ENCODE measurements at places on chromosomes 6 and 20.

GRCh38 chr6:103723438-103724322, 1136.0 kb downstream of the HACE1 start:
- no peak for DNase-seq

DNA sequence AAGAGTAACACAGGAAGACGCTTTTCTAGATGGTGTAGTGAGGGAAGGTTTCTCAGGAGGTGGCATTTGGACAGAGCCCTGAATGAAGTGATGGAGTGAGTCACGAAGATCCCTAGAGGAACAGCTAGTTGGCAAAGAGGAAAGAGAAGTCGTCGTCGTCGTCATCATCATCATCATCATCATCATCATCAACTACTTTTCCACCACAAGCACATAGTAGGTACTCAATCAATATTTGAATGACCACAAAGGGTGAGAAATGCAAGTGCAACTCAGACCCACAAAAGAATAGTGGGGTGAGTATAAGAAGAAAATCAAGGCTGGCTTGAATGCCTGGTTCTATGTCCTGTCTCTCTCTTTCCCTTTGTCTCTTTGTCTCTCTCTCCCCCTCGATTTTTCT, 28.3 kb upstream of the OCSTAMP start:
- DNase-seq: no peak

DNA sequence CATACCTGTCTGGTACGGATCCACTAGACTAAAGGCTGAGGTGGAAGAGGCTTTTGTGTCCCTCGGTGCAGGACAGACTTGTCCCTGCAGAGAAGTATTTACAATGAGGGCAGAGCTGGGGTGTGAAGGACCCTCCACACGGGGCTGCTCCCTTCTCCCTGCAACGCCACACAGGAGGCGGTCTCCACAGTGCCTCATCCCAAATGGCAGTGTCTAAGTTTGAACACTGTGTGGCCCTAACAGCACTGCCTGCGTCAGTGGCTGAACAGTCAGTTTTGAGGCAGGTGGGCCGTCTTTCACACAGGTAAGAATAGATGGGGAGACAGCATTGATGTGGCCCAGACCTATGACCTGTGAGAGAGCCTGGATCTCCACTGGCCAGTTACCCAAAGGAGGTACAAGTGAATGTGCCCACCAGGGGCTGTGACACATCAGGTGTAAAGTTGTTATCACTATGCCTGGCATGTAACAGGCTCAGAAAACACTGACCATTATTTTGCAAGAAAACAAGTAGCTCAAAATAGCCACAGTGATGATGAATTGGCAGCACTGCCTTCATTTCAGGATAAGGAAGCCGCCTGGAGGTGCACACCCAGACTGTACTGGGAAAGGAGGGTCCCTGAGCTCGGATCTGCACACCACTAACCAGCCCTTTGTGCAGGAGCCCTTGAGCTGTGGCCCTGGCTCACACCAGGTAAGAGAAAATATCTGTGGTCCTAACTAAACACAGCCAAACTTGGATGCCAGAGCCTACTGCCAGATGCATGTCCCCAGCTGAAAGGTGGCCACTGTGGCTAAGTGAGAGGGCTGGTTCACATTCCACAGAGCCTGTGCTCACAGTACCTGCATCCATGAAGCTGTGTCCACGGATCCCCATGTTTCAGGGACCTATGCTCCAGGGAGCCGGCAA, 246.7 kb downstream of the DLL1 start:
- no peak for DNase-seq

DNA sequence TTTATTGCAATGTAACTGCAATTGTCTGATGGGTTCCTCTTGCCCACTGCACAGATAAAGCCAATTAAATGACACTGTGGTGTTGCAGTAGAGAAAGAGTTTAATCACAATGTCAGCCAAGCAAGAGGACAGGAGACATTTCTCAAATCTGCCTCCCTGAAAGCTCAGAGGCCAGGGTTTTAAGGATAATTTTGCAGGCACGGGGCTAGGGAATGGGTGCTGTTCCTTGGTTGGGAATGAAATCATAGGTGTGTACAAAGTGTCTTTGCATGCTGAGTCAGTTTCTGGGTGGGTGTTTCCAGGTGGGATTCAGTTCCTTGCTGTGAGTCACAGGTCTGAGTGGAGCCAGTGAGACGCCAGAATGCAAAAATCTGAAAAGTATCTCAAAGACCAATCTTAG, 271.4 kb downstream of the DOK5 start:
- DNase-seq: no peak

- DNase-seq: no peak
These were observed 223.9 kb downstream of the TSHZ2 start for GRCh38 chr20:53195876-53196610.

DNA sequence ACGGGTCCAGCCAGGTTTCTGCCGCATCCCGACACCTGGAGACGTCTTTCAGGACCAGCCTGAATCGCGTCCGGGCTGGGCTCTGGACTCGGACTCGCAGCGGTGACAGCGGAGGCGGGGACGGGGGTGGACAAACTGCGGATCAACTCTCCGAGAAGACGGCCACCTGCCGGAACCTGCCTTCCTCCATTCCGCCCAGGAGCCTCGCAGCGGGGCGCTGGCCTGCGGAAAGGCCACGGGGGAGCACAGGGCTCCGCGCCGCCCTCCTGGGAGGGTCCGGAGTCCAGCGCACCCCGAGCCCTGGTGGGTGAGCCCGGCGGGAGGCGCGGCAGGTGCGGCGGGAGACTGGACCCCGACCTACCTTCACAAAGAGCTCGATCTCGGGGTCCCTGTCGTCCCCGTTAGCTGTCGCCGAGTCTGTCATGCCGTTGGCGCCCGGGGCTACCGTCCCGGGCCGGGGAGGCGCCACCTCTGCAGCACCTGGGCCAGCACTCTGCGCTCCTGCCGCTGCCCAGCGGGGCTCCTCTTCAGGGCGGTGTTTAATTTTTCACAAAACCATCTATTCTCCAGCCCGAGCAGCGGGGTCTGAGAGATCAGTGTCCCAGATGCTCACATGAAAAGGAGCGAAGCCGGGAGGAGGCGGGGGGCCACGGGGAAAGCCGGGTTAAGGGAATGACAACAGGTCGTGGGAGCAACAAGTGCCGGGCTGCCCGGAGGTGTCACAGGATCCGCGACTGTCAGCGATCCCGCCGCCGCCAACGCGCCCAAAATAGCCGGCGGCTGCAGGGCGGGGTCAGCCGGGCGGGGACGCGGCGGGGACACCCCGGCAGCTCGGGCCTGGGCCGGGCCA, at the start of gene CLIC5:
CLIC5 (minus strand) TSS at position 742 of the 850 bp plus-strand sequence; CDS start at position 424, 318 bp downstream.
- peak; percentile 70 for DNase-seq

- DNase-seq: no peak
These were observed 16.2 kb downstream of the SUN5 start for GRCh38 chr20:32988008-32988407.

DNA sequence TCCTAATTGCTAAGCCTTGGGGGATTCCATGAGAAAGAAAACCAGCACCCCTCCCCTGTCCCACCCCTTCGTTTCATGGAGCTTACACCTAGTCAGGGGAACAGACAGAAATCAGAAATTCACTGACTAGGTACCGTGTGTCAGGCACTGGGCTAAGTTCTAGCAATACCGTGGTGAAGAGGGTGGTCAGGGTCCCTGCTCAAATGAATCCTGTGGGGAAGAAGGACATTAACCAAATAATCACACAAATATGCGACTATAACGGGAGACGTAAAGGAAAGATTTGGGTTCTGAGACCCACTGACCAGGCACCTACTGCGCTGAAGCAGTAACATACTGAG, 65.1 kb upstream of the TOP1 start:
- DNase-seq: peak; percentile 6

GRCh38 chr6:138307352-138307751, 70.4 kb upstream of the SMIM28 start:
- no peak for DNase-seq
